Stimulated activated CD4-positive, alpha-beta T cell treated with anti-CD3 and anti-CD28 coated beads, Interleukin-1b, Interleukin-23, amount 100 ng/mL, for 48 hours (primary cell): ENCODE measurements at places on chromosomes 5 and 9.

GRCh38 chr5:87411973-87412629 lies 629 bp downstream of the CCNH start:
- DNase-seq = peak; percentile 35

DNA sequence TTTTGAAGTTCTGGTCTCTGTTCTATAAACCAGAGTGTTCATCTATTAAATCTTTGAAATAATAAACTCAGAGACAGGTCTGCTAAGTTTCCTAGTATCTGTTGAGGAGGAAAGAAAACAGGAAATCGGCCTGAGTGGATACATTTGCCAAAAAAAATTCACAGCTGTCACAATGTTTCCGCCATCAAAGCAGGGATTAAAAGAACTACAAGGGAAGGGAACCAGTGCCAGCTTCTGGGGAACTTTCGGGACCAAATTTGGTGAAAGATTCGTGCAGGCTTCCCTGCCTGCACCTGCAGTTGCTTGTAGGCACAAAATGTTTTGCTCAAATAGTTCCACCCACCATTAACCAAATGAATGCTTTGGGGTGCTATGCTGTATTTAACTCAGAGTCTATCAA lies 267.5 kb downstream of the MSX2 start:
- DNase-seq = no peak

DNA sequence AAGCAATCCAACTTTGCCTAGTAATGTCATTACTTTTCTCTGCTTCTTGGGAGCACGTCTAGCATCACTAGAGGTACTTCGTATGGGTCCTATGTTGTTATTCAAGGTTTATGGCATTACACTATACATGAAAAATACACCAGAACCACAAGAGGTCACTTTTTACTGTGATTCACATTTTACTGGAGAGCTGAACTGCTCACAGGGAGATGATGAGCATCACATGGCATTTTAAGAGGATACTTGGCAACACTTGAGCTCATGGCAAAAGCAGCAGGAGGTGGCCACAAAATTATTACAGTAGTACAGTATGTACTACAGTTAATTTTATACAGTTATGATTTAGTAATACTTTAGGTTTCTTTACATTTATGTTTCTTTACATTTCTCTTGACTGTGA lies 223.4 kb downstream of the PARP8 start:
- DNase-seq = no peak

GRCh38 chr5:127229185-127229889 lies 61.3 kb upstream of the MEGF10 start:
- peak; percentile 42 for DNase-seq

GRCh38 chr5:153696256-153696655 lies 205.8 kb downstream of the GRIA1 start:
- no peak for DNase-seq

DNA sequence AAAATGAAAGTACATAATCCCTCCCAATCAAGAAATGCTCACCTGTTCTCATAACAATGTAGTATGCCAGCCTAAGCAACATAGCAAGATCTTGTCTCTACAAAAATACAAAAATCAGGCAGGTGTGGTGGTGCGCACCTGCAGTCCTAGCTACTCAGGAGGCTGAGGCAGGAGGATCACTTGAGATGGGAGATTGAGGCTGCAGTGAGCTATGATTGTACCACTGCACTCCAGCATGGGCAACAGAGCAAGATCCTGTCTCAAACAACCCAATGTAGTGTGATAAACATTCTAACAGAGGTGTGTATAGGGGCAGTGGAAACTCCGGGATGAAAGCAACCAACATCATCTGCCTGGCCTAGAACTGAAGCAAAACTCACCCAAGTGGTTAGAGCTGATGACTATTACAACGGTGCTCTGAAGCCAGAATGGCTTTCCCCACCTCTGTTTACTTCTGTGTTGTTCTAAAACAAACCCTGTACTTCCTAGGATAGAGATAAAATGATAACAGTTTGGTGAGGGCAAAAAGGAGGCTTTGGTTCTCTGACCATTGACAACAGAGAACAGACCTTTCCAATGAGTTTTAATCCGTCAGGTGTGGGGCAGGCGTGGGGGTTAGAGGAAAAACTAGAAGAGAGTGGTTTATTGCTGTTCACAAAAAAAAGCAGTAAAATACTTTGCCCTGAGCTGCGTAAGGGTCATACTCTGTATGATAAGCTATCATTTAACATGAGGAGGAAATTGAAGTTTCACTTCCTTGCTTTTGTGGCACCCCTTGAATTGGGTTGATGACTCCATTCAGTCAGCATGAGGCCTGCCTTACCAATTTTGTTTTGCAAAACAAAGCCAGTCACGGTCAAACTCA lies 18.9 kb downstream of the WNT8A start:
- no peak for DNase-seq

GRCh38 chr5:93616538-93617174 lies 33.6 kb downstream of the NR2F1 start:
- DNase-seq = no peak

DNA sequence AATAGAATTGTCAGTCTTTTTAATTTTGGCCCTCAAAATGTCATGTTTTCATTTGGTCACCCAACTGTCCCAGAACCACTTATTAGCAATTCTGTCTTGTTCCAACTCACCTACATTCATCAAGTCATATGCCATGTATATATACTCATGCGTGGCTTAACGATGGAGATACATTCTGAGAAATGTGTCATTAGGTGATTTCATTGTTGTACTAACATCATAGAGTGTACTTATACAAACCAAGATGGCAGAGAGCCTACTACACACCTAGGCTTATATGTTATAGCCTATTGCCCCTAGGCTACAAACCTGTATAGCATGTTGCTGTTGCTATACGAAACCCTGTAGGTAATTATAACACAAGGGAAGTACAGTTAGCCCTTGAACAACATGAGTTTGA lies 36.6 kb downstream of the RNF38 start:
- DNase-seq = no peak

DNA sequence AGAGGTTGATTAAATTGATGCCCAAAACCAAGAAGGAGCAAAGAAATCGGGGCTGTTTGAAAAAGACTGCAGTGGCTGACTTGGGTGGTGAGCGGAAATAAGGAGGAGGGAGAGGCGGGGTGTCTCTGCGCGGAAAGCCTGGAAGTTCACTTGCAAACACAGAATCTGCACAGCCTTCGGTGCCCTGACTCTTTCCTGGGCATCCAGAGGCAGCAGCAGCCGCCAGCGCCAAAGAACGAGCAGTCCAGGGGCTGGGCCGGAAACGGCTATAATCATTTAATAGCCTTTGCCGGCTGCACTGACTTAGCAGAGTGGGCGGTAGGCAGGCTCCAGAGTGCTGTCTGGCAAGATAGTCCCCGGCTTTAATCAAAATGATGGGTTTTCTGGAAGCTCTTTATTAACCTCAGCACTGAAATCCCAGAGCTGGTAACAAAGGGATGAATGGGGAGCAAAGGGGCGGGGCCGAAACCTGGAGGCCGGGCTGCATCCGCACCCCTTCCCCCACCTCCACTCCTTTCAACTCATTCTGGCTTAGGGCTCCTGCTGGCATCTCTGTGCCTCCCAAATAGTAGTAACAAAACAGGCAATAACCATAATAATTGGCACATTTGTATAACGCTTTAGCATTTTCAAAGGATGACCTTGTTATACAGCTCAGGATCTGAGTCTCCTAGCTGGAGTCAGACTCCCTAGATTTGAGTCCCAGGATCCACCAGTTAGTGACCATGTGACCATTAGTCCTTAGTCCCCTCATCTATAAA lies 35.7 kb downstream of the PCDHAC2 start:
- DNase-seq = no peak

- DNase-seq = no peak
Measured at GRCh38 chr9:98086461-98086860, 29.9 kb downstream of the NANS start.

- DNase-seq = no peak
Measured at GRCh38 chr5:74490814-74491213, 149.7 kb downstream of the ENC1 start.

- no peak for DNase-seq
Measured at GRCh38 chr9:81427870-81428269, 261.5 kb downstream of the TLE1 start.

GRCh38 chr5:61744690-61745619 lies 412.9 kb downstream of the ZSWIM6 start:
- no peak for DNase-seq

GRCh38 chr5:88081877-88082276 lies 186.8 kb downstream of the TMEM161B start:
- no peak for DNase-seq

- no peak for DNase-seq
Measured at GRCh38 chr5:100693481-100693880, 158.3 kb downstream of the FAM174A start.

- DNase-seq = no peak
Measured at GRCh38 chr9:4048441-4048840, 251.4 kb downstream of the GLIS3 start.

DNA sequence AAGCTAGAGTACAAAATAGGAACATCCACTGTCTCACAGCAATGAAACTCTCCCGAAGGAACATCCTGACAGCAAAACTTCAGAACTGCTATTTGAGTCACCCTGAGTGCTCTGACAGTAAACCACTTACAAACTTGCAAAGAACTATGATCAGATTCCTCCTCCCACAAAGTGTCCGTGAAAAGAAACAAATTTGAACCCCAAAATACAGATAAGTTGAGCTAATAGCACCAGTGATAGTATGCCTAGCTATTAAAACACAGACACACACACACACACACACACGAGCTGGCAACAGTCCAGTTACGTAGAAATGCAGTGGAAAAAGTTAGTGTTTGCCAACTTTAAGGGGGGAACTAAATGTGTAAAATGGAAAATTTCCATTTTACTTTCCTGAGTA lies 3.1 kb upstream of the GLIS3 start:
- no peak for DNase-seq

DNA sequence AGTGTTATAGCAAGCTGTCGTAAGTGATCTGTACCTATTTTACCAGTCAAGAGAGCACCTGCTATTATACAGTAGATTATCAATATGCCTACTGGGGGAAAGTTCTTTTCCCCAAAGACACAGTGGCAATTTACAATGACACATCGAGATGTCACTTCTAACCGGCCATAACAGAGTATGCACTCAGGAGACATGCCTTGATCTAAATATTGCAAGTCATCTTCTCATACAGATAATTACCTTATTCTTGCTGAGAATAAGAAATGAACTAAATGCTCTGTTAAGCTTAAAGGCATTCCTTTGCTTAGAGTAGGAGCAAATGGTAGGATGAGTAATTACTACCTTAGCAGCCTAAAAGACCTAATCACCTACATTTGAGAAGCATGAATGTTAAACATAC lies 71.6 kb downstream of the PKD2L2 start:
- no peak for DNase-seq

- DNase-seq = no peak
Measured at GRCh38 chr9:133578524-133579441, 30.4 kb downstream of the FAM163B start.

GRCh38 chr5:159104759-159105144 lies 5.0 kb upstream of the EBF1 start:
- no peak for DNase-seq

DNA sequence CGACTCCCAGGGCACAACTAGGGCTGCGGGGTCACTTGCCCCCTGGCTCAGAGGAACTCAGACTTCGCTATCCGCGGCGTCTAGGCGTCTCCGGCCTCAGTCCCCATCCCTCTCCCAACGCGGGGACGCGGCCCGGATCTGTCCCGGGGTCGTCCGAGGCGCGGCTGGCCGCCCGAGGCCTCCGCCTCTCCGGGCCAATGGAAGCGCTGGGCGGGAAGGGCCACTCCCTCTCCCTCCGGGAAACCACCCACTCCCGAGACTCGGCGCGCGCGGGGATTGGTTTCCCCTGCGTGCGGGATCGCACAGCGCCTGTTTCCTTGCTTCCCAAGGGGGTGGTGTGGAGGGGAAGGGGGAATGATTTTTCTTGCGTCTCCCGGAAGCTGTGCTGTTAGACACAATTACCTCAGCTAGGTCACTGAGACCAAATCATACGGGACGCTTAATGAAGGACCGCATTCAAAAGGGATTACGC lies 38.3 kb downstream of the NR2F1 start:
- DNase-seq = no peak

- DNase-seq = no peak
Measured at GRCh38 chr9:131420980-131421624, 27.2 kb downstream of the PRRC2B start.

DNA sequence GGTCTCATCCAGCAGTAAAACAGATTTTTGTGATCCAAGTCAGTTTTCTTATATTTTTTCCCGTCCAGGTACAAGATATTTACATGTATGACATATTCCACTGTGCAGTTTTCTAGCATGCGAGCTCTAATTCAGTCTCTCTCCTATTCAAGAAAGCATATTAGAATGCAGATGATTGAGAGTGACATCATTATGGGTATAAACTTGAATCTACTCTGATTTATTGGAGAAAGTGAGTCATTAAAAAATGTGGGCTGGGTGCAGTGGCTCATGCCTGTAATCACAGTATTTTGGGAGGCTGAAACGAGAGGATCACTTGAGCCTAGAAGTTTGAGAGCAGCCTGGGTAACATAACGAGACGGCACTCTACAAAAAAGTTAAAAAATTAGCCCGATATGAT lies 6.2 kb downstream of the FER start:
- no peak for DNase-seq

- DNase-seq = no peak
Measured at GRCh38 chr5:78508186-78508765, 140.3 kb downstream of the LHFPL2 start.

- no peak for DNase-seq
Measured at GRCh38 chr9:69376651-69377050, 51.6 kb downstream of the ENTREP1 start.

DNA sequence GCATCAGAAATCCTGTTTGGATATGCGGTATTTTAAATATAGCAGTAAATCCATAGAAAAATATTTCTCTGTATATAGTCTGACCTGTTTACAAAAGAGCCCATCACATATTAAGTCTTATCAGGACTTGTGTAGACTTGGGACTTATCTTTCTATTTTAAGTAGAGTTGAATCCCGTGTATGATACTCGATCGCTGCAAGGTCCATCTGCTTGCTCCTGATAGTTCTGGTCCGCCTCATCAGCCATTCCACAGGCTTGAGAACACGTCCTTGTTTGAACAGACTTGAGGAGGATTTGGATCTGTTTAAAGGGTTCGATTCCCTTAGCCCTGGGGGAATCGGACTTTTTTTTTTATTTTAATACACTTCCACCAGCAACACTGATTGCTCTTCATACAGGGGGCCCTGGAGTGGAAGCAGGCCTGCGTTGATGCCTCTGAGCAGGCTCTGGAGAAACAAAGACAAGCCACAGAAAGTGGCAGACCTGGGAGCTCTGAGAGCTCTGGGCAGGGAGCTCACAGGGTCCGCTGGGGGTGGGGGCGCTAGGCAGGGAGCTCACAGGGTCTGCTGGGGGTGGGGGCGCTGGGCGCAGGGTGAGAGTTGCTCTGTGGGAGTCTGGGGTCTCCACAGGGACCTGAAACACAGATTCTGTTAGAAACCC lies 112.2 kb downstream of the MVB12B start:
- DNase-seq = no peak

- peak; percentile 46 for DNase-seq
Measured at GRCh38 chr9:91500509-91501014, 76.9 kb upstream of the NFIL3 start.
